ENCODE measurements at places on chromosomes 16 and 17.

GRCh38 chr17:43212641-43213490 lies 1.2 kb downstream of the TMEM106A start:
- DNase-seq = no peak

GRCh38 chr17:80352991-80353665 lies 61.8 kb upstream of the ENDOV start:
- DNase-seq = no peak

DNA sequence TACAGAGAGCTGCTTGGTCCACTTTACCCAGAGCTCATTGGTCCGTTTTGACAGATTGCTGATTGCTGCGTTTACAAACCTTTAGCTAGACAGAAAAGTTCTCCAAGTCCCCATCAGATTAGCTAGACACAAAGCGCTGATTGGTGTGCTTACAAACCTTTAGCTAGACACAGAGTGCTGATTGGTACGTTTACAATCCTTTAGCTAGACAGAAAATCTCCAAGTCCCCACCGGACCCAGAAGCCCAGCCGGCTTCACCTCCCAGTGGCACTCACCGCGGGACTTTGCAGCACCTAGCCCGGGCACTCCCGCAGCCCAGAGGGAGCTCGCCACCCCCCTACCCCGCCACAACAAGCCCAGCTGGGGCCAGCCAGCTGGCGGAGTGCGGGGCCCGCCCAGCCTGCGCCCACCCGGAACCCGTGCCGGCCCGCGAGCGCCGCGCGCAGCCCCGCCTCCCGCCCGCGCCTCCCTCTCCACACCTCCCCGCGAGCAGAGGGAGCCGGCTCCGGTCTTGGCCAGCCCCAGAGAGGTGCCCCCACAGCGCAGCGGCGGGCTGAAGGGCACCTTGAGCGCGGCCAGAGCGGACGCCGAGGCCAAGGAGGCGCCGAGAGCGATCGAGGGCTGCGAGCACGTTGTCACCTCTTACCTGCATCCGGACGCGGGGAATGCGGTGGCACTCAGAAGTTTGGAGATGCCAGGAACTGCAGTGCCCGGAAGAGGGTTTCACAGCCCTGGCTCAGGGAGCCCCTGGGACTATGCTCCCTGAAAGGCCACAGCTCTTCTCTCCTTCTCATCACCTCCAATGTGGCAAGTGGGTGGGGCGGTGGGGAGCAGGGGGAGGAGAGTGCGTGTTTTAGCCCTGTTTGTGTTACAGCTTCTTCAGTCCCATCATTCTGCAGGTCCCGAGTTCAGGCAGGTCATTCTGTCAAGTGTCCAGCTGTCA lies 1504.5 kb downstream of the CDH11 start:
- no peak for DNase-seq

DNA sequence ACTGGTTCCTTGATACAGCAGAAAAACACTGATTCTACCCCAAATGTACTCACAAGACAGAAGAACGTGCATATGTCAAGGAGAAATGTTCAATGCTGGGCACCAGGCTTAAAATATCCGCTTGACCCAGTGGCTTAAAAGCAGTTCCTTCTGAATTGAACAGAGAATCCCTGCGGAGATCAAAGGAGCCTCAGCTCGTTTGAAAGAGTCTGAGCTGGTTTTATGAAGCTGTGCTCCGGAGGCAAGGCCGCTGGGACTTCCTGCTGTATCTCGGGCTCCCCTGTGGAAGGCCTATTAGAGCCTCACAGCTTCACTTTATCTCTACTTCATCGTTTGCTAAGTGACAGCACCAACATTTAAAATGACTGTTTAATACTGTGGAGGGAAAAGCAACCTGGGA lies 2.2 kb downstream of the LMF1 start:
- no peak for DNase-seq

DNA sequence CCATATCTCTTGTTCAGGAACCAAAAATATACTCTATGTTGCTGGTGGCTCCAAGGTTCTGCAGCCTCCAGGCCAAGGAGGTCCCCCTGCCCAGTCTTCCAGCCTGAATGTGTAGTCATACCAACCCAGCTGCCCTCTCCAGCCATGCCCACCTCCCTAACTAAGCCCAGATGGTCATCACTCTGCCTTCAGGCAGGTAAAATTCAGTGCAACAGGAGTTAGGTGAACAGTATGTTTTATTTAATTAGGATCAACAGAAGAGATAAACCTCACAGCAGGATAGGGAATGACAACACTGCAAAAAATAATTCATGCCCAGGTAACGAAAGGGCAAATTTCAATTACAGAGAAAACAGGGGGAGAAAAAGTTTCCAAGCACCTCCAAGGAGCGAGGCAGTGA lies 9.1 kb downstream of the ZNF423 start:
- no peak for DNase-seq

DNA sequence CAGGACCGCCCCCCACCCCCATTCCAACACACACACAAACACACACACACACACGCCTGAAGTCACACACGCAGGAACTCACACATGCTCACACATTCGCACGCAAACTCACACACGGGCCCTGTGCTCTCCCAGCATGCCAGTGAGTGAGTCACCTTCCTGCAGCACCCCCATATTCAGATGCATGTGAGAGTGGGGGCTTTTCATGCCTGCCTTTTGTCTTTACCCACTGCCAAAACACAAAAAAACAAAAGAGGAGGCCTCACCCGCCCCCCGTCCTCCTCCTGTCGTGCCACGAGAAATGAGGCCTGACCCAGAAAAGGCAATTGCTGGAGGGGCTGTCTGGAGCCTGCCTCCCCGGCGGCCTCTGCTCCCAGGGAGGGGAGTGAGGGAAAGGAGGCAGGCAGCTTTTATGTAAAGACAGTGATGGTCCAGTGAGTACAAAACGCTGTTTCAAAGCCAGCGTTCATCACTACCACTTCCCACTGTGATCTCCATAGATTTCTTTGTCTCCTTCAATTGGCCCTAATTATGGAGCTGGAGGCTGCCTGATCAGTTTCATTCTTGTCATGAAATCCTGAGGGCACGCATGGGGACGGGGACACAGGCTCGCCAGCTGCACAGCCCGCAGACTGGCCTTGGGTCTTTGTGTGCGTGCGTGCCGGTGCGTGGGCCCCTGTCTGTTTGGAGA lies 29.5 kb upstream of the GSE1 start:
- DNase-seq = no peak

GRCh38 chr17:30368912-30369720 lies 9.6 kb upstream of the CPD start:
- DNase-seq = no peak

GRCh38 chr16:70598937-70599503 lies 47.3 kb upstream of the IL34 start:
- DNase-seq = no peak

DNA sequence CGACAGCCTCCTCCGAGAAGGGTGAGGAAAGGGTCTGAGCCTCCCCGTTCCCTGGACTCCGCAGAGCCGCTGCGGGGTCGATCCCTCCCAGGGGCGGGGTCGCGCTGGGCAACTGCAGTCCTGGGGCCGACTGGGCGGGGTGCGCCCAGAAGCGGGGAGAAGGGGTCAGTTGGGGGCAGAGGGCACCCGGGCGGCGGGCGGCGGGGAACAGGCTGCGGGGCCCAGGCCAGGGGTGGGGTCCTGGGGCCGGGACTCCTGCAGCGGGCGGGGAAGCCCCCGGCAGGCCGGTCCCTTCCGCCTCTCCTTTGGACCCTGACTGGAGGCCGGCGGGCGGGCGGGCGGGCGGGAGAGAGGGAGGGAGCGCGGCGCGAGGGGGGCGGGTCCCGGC lies 352 bp downstream of the GGNBP2 start:
- no peak for DNase-seq

GRCh38 chr17:69525920-69526841 lies 111.7 kb downstream of the MAP2K6 start:
- no peak for DNase-seq

DNA sequence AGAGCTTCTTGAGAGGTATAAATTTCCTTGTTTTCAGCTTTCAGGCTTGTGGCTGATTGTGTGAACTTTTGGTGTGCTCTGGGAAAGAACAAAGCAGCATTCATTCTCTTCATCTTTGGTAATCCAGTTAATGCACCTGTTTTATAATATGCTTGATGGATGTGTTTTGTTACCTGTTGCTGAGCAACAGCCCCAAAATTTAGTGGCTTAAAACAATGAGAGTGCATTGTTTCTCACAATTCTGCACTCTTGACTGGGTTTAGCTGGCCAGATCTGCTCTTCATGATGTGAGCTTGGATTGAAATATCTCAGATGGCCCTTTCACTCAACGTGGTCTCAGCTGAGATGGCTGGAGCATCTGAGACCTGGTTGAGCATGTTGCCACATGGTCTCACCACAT lies 58.7 kb upstream of the NOL11 start:
- no peak for DNase-seq

GRCh38 chr17:45406107-45406506 lies 26.6 kb downstream of the ARHGAP27 start:
- no peak for DNase-seq

DNA sequence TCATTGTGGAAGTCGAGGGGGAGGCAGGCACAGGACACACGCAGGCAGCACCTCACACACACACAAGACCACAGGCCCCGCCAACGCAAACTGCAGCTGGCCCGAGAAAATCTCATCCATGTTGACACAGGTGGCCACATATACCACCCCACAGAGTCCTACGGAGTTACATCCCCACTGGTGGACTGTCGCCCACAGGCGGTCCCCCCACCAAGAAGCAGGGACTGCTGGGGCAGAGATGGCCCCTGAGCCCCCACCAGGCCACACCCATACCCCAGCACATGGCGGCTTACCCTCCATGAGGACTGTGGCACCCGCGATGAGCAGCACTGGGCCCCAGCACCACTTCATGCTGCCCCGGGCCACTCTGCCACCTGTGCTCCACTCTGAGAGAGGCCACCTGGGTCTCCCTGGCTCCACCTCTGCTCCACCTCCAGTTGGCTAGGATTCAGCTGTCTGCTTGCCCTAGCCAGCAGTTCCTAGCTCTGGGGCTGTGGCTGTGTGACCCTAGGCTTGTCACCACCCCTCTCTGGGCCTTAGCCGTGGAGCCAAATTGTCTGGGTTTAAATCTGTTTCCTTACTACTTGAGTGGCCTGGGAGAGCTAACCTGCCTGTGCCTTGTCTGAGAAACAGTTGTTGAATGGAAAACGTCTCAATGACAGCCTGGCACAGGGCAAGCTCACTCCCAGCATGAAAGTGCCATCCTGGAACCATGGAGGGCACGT lies at the start of gene PRSS53:
PRSS53 (minus strand) TSS at position 485 of the 725 bp plus-strand sequence; CDS start at position 351, 134 bp downstream.
- no peak for DNase-seq

DNA sequence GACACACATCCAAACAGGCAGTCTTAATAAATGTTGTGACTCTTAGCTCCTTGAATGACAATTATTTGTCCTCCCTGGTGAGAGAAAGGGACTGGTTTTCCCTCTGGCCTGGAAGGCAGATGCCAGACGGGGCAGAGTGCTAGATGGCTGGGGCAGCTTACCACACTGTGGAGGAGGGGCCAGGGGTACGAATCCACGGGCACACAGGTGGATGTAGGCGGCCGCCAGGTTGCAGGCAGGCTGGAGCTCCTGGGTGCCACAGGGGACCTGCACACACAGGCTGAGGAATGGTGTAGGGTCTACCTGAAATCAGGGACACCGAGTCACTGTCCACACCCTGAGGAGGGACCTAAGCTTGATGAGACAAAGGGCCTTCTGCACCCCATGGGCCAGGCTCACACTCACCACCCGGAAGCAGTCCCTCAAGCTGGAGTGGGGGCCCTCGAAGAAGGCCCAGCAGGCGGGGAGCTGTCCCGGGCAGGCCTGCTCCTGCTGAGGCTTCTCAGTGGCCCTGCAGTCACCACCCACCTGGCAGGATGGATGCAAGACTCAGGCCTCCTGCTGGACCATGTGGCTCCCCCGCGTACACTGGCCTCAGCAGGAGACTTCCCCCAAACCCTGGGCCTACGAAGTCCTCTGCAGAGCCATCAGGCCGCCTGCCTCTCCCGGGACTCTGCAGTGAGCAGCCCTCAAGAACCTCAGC lies 38.4 kb downstream of the RMI2 start:
- no peak for DNase-seq

- no peak for DNase-seq
These were observed 72.0 kb downstream of the HS3ST2 start for GRCh38 chr16:22885951-22886350.

DNA sequence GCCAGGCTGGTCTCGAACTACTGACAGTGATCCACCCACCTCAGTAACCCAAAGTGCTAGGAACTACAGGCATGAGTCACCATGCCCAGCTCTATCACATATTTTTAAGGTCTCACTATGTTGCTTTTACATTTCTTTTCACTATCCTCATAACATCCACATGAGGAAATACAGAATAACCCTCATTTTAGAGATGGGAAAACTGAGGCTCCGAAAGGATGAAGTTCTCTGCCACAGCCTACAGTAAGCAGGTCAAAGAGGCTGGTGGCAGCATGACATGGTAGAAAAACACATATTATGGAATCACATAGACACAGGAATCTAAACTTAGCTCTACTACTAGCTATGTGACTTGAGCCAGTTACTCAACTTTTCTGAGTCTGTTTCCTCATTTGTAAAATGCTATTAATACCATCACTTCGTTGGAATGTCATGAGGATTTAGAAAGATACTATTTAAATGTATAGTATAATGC lies 32.2 kb downstream of the APPBP2 start:
- DNase-seq = no peak

DNA sequence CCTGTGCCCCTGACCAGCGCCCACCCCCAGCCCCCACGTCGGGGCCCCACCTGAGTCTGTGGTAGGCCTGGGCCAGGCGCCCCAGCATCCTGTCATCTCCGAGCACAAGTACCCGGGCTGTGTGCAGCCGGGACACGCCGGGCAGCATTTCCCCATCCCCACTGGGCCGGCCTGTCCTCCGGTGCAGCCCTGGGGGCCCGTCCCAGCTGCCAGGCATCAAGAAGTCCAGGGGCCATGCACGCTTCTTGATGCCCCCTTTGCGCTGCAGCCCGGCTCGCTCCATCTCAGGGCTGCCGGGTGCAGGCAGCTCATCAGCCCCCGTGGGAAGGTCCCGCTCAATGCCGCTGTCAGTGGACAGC lies 29.3 kb upstream of the MFSD6L start:
- no peak for DNase-seq

- DNase-seq = no peak
These were observed 14.1 kb downstream of the MIEN1 start for GRCh38 chr17:39716073-39716818.

GRCh38 chr16:79728048-79728922 lies 127.7 kb upstream of the MAF start:
- DNase-seq = no peak

DNA sequence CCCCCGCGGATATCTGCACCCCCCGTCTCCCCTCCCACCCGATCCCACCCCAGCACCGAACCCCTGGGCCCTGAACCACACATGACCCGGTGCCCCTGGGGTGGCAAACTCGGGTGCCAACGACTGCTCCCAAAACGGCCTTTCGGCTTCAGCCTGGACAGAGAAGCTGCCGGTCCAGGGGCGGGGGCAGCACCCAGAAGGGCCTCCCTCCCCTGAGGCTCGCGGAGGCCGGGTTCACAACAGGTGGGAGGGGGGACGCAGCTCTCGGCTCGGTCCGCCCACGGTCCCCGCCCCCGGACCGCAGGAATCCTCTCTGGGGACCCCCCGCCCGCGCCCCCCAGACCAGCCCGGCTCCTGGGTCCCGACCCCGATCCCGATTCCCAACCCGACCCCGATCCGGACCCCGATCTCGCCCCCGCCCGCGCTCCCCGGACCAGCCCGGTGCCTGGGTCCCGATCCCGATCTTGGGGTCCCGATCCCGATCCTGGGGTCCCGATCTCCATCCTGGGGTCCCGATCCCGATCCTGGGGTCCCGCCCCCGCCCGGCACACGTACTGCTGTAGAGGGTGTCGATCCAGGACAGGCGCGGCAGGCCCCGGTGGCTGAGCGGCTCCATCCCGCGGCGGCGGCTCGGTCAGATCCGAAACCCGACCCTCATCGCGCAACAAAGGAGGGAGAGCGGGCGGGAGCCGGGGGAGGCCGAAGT lies 516 bp downstream of the ABR start:
- DNase-seq = no peak
